ENCODE measurements at places on chromosomes 6 and 20. TPM values are rescaled to one million over a fixed set of nuclear protein-coding genes. Genes with fewer than 3 reads are reported as not detected.

The HSPA1L gene
- total RNA-seq, result 2.6 TPM

The CCN5 gene
- 25.1 TPM for total RNA-seq

The PAK5 gene
- not detected for total RNA-seq

The PRDM1 gene
- 2.3 TPM for total RNA-seq

The SYTL3 gene
- 3.7 TPM for total RNA-seq

The DLK2 gene
- 0.68 TPM for total RNA-seq

The NRN1 gene
- 12.8 TPM for total RNA-seq

The BPHL gene
- 13.6 TPM for total RNA-seq

The OPRM1 gene
- total RNA-seq, result not detected

The CD109 gene
- total RNA-seq, result 10.5 TPM

The LBP gene
- total RNA-seq, result 9.0 TPM

The TMEM14A gene
- total RNA-seq, result 13.3 TPM

DNA sequence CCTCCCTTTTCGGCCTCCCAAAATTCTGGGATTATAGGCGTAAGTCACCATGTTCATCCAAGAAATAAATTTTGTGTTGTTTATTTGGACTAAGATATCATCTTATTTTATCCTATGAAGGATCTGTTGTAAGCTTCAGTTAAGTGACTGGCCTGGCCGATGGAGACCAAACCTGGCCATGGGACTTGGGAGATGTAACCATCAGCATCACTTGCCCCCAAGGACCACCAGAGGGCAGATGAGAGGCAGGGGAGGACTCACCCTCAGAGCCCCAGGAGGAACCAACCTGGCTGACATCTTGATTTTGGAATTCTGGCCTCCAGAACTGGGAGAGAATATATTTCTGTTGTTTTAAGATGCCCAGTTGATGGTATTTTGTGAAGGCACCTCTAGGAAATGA, 266.7 kb downstream of the CDH26 start:
- DNase-seq, result no peak

GRCh38 chr6:82573254-82573972, 209.8 kb downstream of the TPBG start:
- no peak for DNase-seq

DNA sequence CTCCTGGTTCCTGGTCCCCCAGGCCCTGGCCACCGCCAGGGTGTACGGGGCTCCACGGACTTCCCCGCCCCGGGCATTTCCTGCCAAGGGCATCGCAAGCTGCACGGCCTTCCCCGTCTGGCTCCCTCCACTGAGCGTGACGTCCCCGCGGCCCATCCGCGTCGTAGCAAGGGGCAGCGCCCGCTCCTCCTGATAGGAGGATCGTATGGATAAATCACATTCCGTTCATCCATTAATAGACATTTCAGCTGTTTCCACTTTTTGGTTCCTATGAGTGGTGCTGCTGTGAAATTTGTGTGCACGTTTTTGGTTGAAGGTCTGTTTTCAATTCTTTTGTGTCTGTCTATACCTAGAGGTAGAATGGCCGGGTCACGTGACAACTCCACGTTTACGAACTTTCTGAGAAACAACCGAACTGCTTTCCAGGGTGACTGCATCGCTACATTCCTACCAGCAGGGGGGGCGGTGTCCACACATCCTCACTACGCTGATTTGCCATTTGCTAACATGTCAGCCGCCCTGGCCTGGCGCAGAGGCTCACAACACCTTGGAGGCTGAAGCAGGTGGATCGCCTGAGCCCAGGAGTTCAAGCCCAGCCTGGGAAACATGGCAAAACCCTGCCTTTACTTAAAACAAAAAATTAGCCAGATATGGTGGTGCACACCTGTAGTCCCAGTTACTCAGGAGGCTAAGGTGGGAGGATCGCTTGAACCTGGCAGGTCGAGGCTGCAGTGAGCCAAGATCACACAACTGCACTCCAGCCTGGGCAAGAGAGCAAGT, 37.7 kb downstream of the KCNQ2 start:
- peak; percentile 56 for DNase-seq

GRCh38 chr6:167094436-167094819, 28.5 kb upstream of the CCR6 start:
- no peak for DNase-seq

DNA sequence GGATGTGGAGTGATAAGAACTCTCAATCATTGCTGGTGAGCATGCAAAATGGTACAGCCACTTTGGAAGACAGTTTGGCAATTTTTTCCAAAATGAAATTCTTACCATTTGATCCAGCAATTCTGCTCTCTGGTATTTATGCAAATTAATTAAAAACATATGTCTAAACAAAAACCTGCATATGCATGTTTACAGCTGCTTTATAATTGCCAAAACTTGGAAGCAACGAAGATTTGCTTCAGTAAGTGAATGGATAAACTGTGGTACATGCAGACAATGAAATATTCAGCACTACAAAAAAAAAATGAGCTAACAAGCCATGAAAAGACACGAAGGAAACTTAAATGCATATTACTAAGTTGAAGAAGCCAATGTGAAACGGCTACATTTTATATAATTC, 55.5 kb upstream of the SMLR1 start:
- DNase-seq, result no peak

- DNase-seq, result no peak
Measured at GRCh38 chr6:25832670-25833069, 818 bp upstream of the SLC17A1 start.

DNA sequence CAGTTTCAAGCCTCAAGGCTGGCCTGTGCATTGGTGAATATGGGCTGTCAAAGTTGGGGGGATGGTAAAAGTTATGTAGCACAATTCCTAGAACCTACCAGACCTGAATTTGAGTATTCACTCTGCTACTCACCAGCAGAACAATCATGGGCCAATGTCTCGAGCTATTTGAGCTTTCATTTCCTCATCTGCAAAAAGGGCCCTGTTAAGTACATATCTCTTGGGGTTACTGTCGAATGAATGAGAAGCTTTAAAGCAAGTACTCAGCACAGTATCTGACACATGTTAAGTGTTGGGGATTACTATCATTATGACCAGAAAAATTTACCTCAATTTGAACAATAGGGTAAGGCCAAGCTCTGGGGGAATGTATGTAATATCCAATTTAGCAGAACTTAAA, 13.5 kb upstream of the ENPP4 start:
- DNase-seq, result no peak

GRCh38 chr6:134176264-134176975, 124.0 kb upstream of the SLC2A12 start:
- peak; percentile 64 for DNase-seq

- no peak for DNase-seq
Measured at GRCh38 chr6:63563235-63563634, 9.0 kb upstream of the LOC128125822 start.

DNA sequence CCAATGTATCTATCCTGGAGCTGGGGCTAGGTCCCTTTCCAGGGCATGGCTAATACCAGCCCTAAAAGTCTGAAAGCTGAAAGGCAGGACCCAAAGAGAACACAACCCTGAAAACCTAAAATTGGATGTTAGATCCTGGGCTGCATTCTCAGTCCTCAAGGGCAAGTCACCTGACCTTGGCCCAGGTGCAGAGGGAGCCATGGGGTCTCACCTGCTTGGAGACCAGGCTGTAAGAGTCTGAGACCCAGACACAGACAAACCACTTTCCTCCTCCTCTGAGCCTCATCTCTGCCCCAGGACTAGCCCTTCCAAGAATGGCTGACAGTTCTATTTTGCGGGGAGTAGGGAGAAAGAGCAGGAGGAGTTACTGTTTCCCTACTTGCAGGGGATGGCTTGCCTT, 60.0 kb downstream of the EFCAB8 start:
- no peak for DNase-seq

- no peak for DNase-seq
Measured at GRCh38 chr6:69774740-69775584, 21.8 kb downstream of the LMBRD1 start.

DNA sequence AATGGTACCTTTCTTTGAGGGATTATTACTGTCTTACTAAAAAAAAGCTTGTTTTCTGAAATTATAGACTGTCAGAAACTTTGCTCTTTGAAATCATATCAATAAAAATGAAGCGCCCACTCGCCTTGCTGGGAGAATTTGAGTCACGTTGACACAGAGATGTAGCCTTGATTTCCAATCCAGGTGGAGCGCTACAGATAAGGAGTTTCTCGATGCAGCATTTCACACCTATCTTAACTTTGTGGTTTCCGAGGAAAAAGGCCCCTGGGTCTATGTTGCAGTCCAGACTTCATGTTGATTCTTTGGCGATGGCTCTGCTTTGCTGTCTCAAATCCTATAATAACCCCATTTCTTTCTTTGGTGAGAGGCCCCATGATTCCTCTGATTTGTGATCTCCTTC, 158.1 kb upstream of the ARG1 start:
- DNase-seq, result no peak

DNA sequence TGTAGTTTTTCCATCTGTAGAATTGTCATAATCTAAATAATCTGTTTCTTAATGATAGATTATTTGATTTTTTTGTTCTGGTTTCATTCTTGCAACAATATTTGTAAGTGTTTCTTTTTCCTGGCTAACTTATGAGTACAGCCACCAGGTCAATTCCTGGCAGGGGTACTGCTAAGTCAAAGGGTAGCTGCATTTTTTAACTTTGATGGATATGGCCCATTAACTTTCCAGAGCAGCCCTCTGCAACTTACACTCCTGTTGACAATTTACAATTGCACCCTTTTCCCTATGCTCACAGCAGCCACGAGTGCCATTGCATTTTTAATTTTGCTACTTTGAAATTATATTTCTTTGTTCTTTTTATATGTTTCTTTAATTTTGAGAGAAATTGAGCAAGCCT, 209.3 kb upstream of the CST7 start:
- DNase-seq, result no peak

GRCh38 chr6:110645685-110646418, 169.4 kb downstream of the CDK19 start:
- no peak for DNase-seq

- no peak for DNase-seq
Measured at GRCh38 chr6:3532296-3532916, 75.6 kb upstream of the SLC22A23 start.

GRCh38 chr6:154907291-154907690, 87.8 kb upstream of the TIAM2 start:
- no peak for DNase-seq

- no peak for DNase-seq
Measured at GRCh38 chr6:53796791-53797190, 2.0 kb downstream of the LRRC1 start.

DNA sequence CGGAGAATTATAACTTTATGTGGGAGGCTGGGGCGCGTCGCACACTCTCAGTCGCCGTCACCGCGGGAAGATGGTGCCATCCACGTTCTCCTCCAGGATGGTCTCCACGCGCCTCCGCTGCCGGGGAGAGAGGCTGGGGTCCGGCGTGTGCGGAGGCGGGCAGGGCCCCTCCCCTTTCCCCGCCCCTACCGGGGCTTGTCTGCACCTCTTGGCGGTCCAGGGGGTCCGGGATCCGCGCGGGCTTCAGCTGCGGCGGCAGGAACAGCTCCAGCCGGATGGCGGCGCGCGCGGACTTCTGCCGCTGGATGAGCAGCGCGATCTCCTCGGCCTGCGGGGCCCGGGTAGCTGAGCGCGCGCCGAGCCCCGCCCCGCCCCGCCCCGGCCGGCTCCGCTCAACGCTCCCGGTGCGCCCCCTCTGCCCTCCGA, 807 bp downstream of the LKAAEAR1 start:
- DNase-seq, result peak; percentile 84

DNA sequence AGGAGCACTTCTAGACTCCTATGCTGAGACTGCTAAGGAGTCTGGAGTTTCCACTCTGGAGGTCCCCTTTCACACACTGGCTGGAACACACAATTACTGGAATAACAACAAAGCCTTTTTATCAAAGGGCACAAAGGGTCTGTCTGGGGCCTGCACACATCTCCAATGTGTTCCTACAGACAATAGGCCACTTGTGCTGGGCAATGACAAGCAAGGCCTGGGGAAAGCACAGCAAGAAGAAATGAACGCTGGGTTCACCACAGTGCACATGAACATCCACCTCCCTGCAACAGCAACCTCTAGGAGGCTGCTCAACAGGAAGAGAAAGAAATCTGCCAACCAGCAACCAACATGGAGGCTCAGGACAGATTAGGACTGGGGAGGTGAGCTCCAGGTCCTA, 43.9 kb downstream of the TRPC4AP start:
- DNase-seq, result no peak

DNA sequence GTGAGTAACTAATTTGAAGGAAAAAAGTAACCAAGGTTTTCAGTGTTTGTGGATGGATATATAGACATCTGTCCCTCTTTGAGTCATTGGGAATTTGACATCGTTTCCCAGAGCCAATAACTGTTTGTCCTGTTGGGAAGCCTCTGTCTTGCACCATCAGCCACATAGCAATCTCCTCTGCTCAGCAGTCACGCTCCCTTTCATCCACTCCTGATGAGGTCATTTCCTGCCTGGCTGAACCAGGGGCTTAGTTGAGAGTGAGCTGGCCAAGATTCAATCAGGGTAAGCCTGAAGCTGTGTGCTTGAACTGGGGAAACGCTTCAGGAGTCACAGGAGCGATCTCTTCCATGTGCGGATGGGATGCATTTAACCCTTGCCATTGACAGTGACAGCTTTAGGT, 121.5 kb upstream of the FOXQ1 start:
- DNase-seq, result no peak

DNA sequence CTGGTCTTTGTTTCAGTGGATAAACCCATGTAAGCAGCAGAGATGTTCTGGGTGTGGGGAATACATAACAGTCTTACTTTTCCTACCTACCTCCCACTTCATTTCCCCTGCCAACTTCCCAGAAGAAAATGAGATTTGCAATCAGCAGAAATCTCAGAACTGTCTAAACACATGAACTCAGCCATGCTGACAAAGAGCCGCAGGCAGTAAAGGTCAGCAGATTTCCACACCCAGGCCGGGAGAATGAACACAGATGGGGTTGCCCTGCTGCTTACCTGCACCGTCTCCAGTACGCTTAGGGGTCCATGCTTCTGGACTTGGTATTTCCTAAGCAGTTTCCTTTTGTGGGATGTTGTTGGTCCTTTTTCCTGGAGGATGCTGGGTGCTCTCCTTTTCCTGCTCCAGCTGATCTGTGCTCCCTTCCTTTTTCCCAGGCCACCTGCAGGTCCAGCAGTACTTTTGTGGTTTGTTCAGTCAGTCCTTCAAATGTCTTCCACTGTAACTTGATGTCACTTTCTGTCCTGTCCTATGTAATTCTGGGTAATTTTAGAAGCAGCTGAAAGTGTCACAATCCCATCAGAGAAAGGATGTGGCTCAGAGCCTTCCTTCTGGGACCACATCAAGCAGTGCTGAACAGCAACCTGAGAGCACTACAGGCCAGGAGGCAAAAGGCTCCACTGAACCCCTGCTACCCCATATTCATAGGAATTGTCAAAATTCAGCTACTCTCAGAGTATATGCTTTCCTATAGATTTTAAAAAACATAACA, 129.0 kb downstream of the CEP57L1 start:
- no peak for DNase-seq

DNA sequence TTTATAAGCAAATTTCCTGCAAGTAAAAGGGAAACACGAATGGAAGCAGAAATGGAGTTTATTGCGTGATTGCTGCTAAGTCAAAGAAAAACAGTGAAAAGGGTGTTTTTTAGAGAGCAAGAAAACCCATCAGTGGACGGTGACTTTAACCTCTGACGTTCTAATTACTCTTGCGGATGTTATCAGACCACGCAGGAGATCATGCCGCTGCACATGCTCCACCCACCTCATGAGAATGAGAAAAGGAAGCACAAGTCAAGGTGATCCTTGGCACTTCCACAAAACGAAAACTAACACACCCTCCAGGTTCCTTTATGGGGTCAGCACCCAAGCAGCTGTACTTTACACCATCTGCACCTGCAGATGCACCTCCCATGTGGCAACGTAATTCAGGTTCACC, 45.0 kb downstream of the LYRM4 start:
- DNase-seq, result no peak

GRCh38 chr6:24194978-24195700, 69.1 kb downstream of the NRSN1 start:
- no peak for DNase-seq

- DNase-seq, result no peak
Measured at GRCh38 chr20:11958855-11959254, 41.2 kb downstream of the BTBD3 start.
